ENCODE measurements at places on chromosomes 2 and 18.

DNA sequence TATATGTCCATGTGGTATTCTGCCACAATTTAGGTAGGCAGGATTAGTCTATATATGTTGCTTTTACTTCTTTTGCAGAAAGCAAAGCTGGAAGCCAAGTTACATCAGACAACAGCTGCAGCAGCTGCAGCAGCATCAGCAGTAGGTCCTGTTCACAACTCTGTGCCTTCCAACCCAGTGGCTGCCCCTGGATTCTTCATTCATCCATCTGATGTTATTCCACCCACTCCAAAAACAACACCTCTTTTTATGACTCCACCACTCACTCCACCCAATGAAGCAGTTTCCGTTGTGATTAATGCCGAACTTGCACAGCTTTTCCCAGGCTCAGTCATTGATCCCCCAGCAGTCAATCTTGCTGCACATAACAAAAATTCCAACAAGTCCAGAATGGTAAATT is 107.6 kb downstream of the BIRC6 start:
- no peak for DNase-seq

DNA sequence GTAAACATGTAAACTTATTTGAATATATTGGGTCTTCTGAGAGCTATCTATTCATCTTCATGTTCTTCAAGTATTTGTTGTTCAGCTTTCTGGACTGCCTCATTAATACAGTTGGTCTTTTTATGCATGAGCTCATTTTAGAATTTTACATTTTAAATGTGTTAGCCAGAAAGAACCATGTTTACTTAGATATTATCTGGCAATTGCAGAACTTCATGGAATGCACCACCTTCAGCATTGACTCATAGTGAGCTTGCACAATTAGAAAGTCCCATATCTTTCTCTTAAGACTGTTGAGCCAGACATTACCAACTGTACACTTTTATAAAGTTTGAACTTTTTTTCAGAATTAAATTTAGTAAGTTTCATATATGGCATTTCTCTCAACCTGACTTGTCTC is 536.7 kb downstream of the RIT2 start:
- DNase-seq: no peak

DNA sequence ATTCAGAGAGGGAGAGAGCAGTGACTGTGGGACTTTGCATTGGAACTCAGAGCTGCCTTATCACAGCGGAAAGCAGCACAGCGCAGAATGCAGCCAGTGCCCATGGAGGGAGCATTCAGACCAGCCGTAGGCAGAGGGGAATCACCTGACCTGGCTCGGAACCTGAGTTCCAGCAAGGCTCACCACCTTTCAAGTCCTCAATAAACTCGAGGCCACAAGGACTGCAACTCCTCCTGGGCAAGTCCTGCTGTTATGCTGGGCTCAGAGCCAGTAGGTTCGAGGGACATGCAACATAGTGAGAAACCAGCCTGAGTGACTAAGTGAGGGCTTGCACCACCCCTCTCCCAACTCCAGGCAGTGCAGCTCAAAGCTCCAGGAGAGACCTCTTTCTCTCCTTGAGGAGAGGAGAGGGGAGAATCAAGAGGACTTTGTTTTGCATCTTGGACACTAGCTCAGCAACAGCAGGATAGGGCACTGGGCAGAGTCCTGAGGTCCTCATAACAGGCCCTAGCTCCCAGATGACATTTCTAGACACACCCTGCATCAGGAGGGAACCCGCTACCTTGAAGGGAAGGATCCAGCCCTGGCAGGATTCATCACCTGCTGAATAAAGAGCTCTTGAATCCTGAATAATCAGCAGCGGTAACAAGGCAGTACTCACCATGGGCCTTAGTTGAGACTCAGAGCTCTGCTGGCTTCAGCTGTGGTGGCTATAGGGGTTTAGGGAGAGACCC is 136.8 kb upstream of the OTOS start:
- no peak for DNase-seq

DNA sequence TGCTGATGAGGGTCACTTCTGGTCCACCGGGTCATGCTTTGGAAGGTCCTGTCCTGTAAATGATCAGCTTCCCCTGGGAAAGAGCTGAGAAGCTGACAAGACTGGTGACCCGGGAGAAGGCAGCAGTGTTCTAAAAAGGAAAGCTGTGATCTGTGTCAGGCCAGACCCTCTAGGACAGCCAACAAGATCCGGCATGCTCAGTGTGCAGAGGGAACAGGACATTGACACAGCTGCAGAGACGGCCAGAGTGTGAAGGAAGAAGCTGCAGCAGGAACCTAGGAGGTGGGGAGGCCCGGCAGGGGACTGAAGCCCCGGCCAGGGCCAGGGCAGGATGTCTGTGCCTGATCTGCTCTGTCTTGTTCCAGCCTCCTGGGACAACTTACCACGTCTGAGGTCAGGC is 372.7 kb upstream of the ID2 start:
- peak; percentile 15 for DNase-seq

GRCh38 chr18:11868230-11868629 is 17.0 kb downstream of the CHMP1B start:
- DNase-seq: no peak
